ENCODE measurements at places on chromosomes 7 and 10. TPM values are rescaled to one million over a fixed set of nuclear protein-coding genes. Genes with fewer than 3 reads are reported as not detected.

- H3K4me1 ChIP-seq: peaks cover 5% of the 10 kb centered on the region
- peaks cover 7% of the 10 kb centered on the region for H3K27me3 ChIP-seq
- no peak for DNase-seq
- H3K4me3 ChIP-seq: no peak overlapping the region
- H3K36me3 ChIP-seq: peaks cover 6% of the 10 kb centered on the region
Observed at GRCh38 chr10:33553748-33554571, 219.5 kb upstream of the NRP1 start.

GRCh38 chr10:59240582-59241183 lies 64.2 kb downstream of the PHYHIPL start:
- peak; percentile 28 for DNase-seq
- no peaks in the 10 kb centered on the region for H3K36me3 ChIP-seq
- H3K4me1 ChIP-seq: no peaks in the 10 kb centered on the region
- no peaks in the 10 kb centered on the region for H3K27me3 ChIP-seq

DNA sequence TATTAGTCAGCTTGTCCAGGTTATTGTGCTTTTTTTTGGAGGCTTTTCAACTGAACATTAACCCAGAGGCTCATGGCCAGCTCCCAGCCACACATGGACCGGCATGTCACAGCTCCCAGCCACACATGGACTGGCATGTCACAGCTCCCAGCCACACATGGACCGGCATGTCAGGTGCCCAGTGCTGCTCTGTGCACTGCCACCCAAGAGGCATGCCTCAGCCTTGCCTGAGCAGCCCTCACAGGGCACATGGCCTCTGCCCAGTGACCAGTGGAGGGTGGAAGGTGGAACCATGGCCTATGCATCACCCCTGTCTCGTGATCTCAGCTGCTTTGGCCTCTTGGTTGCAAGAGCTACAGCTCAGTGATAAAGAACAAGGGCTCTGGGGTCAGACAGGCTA lies 119.8 kb downstream of the OAT start:
- no peak overlapping the region for H3K4me3 ChIP-seq
- H3K27me3 ChIP-seq: peaks cover 24% of the 10 kb centered on the region
- H3K4me1 ChIP-seq: no peaks in the 10 kb centered on the region
- peaks cover 13% of the 10 kb centered on the region for H3K36me3 ChIP-seq
- no peak overlapping the region for H3K27ac ChIP-seq

- H3K27ac ChIP-seq: no peak overlapping the region
- H3K36me3 ChIP-seq: no peaks in the 10 kb centered on the region
- H3K4me3 ChIP-seq: no peak overlapping the region
Observed at GRCh38 chr7:129166745-129167144, 21.7 kb upstream of the SMO start.

DNA sequence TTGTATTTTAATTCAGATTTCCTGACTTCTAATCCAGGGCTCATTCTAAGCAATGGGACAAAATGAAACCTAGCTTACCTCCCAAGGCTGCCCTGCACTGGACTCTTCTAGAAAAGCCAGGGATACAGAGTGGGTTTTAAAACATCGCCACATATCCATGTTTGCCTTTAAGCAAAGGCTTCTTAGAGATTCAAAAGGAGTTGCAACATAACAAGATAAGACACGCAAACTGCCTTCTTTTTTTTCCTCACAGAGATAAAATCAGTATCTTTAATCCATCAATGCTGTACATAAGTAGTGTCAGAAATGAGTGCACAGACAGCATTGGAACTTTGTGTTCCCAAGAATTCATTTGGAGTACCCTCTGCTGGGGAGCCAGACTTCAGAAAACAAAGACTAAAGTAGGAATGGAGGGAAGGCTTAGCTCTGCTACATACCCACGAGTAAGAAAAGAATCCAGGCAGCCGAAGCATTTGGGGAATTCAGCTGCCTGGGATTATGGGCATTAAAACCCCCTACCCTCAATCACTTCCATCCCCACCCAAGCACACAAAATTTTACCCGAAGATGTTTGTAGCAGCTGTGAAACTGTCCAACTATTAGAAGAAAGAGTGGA lies 427.8 kb downstream of the ARL4A start:
- no peak overlapping the region for H3K4me3 ChIP-seq
- H3K36me3 ChIP-seq: no peaks in the 10 kb centered on the region
- no peak for DNase-seq
- no peaks in the 10 kb centered on the region for H3K27me3 ChIP-seq

DNA sequence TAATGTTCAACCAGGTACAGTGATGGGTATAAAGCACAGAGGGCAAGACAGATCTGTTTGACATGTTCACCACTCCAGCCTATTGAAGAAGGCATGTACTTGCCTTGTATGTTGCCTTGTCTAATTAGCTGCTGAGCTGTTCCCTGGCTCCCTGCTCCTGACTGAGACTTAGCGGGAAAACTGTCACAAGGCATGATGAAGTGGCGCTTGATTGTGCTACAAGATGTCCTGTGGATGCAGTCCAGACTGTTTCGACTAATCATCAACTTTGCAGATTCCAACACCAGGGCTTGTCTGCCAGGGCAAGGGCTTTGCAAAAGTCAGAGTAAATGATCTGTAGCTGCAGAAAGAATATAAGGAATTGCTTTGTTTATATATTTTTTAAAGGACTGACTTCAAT lies 136.2 kb upstream of the NRBF2 start:
- peaks cover 14% of the 10 kb centered on the region for H3K27me3 ChIP-seq
- no peaks in the 10 kb centered on the region for H3K36me3 ChIP-seq
- H3K27ac ChIP-seq: no peak overlapping the region

GRCh38 chr7:77759294-77759889 lies 38.8 kb downstream of the TMEM60 start:
- no peak overlapping the region for H3K4me3 ChIP-seq
- peak overlapping the region; percentile 6 for H3K27ac ChIP-seq
- no peaks in the 10 kb centered on the region for H3K36me3 ChIP-seq
- peak; percentile 67 for DNase-seq
- H3K27me3 ChIP-seq: no peaks in the 10 kb centered on the region
- H3K4me1 ChIP-seq: peaks cover 38% of the 10 kb centered on the region

GRCh38 chr10:117876210-117876609 lies 170.5 kb downstream of the RAB11FIP2 start:
- no peak overlapping the region for H3K27ac ChIP-seq
- H3K36me3 ChIP-seq: no peaks in the 10 kb centered on the region
- no peaks in the 10 kb centered on the region for H3K27me3 ChIP-seq

- no peaks in the 10 kb centered on the region for H3K4me1 ChIP-seq
- no peaks in the 10 kb centered on the region for H3K36me3 ChIP-seq
- no peak within 1 kb of the TSS for H3K27ac ChIP-seq
- H3K4me3 ChIP-seq: no peak within 1 kb of the TSS
- no peak for DNase-seq
- H3K27me3 ChIP-seq: peaks cover 51% of the 10 kb centered on the region
Observed at GRCh38 chr7:35253710-35254495, at the start of gene TBX20. TBX20 (minus strand) TSS chr7:35254100; CDS start chr7:35253620, 480 bp downstream.

FAM237B gene
- not detected for total RNA-seq

INHBA gene
- total RNA-seq: 29.9 TPM

OPN1SW gene
- total RNA-seq: not detected

ZCCHC24 gene
- total RNA-seq: 34.6 TPM

C10orf143 gene
- total RNA-seq: 2.3 TPM

ZNF282 gene
- 20.9 TPM for total RNA-seq

STEAP4 gene
- not detected for total RNA-seq

GHRHR gene
- not detected for total RNA-seq

SEC24C gene
- 96.9 TPM for total RNA-seq

TWNK gene
- total RNA-seq: 9.3 TPM

GDF2 gene
- not detected for total RNA-seq

OLAH gene
- not detected for total RNA-seq
